ENCODE measurements at places on chromosomes 12 and 14. TPM values are rescaled to one million over a fixed set of nuclear protein-coding genes. Genes with fewer than 3 reads are reported as not detected.

AKAP5 gene
- polyA plus RNA-seq = 1.5 TPM

PZP gene
- not detected for polyA plus RNA-seq

TC2N gene
- 0.20 TPM for polyA plus RNA-seq

BICDL1 gene
- polyA plus RNA-seq = 22.9 TPM

MOK gene
- 7.6 TPM for polyA plus RNA-seq

VRTN gene
- polyA plus RNA-seq = not detected

C14orf132 gene
- 69.2 TPM for polyA plus RNA-seq

LRRC10 gene
- not detected for polyA plus RNA-seq

HPD gene
- 0.31 TPM for polyA plus RNA-seq

DNA sequence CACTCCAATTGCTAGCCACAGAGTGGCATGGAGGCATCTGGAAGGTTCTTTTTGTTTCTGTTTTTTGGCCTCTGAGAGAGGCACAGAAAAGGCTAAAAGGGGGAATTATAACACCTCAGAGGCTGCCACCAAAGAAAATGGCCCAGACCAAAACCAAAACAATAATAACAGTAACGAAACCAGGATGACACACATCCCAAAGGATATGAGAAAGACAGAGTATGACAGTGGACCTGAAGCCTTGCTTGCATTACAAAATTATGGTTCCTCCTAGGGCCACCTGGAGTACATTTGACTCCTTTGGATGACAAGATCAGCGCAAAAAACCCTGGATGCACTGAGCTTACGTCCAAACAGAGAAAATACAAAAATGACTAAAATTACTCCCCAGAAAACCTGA is 152.7 kb downstream of the AEBP2 start:
- no peak for DNase-seq

DNA sequence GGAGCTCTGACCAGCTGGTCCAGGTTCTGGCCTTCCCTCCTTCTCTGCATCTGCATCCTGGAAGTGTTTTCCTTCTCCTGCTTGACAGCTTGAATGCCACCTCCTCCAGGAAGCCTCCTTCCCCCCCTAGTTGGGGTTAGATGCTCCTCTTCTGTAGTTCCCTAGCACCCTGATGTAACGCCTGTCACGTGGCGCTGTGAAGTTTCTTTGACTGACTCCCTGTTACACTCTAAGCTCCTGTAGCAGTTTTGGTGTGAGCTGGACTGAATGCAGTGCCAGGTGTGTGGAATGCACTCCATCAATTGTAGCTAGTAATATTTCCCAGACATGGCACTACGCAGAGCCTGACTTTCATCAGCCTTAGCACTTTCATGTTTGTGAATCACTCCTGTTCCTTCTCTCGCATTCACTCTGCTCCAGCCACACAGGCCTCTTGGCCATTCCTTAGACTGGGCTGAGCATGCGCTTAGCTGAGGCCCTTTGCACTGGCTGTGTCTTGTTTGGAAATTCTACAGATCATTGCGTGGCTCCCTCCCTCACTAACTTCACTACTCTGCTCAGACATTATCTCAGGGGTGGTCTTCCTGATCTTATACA is 2.1 kb upstream of the FAIM2 start:
- no peak for DNase-seq

DNA sequence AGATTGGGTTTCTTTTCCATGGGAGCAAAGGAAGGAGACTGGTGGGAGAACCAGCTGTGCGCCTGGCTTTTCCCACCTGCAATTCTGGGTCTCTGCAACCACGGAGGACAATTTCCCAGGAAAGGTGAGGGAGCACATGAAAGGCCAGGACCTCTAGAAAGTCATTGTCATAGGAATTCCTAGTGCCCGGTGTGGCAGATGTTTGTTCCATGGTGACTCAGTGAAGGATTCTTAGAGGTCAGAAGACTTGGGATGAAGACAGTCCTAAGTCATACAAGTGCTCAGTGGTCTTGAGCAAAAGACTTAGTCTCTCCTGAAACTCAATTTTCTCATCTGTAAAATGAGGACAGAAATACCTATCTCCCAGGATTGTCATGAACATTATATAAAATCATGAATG is 51.3 kb downstream of the KCNA5 start:
- DNase-seq = no peak

- DNase-seq = no peak
Observed at GRCh38 chr12:109782326-109782703, 50.9 kb downstream of the TRPV4 start.

DNA sequence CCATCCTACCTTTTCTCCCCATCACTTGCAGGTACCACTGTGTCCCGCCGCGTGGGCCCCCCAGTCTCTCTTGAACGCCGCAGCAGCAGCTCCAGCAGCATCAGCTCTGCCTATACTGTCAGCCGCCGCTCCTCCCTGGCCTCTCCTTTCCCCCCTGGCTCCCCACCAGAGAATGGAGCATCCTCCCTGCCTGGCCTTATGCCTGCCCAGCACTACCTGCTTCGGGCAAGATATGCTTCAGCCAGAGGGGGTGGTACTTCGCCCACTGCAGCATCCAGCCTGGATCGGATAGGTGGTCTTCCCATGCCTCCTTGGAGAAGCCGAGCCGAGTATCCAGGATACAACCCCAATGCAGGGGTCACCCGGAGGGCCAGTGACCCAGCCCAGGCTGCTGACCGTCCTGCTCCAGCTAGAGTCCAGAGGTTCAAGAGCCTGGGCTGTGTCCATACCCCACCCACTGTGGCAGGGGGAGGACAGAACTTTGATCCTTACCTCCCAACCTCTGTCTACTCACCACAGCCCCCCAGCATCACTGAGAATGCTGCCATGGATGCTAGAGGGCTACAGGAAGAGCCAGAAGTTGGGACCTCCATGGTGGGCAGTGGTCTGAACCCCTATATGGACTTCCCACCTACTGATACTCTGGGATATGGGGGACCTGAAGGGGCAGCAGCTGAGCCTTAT is 9.2 kb downstream of the ARHGAP9 start:
- DNase-seq = no peak

DNA sequence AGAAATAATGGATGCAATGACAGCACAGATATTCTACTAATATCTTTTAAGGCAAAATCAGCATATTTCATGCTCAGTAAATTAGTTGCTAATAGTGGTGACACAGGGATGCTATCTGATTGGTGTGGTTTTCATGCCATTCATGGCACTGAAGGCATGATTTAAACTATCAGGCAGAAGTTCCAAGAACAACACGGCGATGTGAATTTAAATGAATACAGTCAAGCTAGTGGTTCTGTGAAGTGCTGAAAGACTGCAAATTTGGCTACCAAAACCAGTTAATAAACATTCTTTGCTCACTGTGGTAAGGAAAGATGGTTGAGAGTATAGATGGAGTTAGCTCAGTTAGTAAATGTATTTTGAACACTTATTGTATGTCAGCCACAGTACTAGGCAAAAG is 272.0 kb upstream of the DIO2 start:
- DNase-seq = no peak

DNA sequence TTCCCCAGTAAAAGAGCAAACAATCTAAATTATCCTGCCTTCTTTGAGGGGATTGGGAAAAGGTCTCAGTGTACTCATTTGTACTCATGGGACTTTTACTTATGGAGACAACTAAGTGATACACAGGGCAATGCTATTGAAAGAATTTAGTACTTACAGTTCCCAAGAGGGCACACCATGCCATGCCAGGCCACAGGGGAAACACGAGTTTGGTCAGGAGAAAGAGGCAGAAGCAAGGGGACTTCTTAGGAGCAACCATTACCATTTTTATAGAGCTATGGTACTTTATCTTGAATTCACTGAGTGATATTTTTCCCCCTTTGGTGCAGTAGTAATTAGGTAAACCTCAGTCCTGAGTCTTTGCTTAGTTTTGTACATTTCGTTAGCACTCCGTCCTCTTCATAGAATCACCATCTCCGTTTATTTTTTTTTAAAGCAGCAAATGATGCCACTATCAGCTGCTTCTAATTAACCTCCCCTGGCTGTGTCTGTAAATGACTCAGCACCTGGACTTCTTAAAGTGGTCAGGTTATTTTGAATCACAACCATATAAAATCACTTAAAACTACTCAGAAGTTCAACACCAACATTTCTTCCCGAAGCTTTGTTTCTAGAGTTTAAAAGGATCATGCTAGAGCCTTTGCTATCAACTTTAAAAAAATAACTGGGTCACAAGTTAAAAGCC is 5.9 kb upstream of the WASHC3 start:
- DNase-seq = no peak

- DNase-seq = peak; percentile 84
Observed at GRCh38 chr14:69945912-69946311, 66.7 kb downstream of the SMOC1 start.

DNA sequence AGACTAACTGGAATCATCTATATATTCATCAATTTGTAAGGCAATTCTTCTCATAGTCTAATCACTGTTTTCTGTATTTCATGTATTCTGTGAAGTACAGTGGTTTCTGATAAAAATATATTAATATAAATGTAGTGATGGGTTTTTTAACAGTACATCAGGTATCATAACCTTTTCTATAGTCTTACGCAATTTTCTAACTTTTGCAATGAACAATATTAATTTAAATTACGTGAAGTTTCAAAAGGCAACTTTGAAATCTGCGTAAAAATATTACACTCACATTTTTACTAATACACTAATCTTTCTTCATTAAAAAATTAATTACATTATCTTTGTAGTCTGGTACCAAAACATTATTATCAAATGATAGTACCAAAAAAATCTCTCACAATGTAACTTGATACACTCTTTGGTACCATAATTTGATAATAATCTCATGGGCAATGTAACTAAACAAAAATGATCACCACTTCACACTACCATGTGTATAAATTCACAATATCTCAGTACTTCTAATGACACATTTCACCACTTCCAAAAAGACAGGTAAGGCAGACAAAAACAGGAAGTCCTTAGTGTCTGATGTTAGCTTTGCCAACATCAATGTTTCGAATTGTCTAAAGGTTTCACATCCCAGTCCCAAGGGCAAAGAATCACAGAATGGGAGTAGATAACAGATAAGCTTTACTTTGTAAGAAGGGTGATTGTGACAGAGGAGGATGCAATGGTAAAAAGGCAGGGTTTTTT is 8.7 kb downstream of the DNAI7 start:
- no peak for DNase-seq

- peak; percentile 72 for DNase-seq
Observed at GRCh38 chr14:39431416-39432178, 636 bp downstream of the FBXO33 start.

DNA sequence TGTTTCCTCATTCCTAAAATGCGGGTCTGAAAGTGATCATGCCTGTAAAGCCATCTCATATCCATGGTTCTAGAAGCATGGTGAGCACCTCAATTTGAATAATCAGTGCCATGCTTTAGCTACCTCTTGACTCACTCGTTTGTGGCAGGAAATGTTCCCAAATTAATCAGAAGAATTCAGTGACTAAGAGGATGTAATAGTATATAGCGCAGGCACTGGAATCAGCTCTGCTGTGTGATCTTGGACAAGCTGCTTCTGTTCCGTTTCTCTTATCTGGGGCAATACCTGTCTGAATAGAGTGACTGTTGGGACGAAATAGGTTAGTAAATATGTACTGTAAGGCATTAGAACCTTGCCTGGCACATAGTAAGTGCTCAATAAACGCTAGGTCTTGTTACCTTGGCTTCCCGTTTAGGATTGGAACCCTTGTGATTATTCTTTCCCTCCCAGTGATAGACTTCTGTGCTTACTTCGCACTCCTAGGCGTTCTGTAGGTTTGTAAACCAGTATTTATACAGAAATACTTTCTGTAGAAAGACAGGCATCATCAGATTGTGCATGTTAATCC is 820 bp upstream of the SMAGP start:
- DNase-seq = no peak

DNA sequence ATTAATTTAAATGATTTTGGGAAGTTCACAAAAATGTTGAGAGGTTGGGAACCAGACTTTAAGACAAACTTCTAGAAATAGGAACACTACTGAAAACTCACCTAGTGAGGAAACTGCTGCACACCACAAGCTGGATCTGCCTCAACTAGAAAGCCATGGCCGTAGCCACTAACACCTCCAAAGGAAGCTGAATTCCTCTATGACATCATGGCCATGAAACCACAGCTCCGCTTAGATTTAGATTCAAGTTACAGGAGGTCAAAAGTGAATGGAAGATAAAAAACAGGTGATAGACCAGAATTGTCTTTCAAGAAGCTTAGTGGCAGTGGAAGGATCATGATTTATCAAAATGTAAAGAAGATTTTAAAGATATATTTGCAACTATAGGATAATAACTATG is 208.8 kb upstream of the ALG10 start:
- no peak for DNase-seq

GRCh38 chr12:23843958-23844357 is 105.5 kb downstream of the SOX5 start:
- no peak for DNase-seq

- no peak for DNase-seq
Observed at GRCh38 chr12:6948873-6949594, 2.1 kb upstream of the PTPN6 start.

DNA sequence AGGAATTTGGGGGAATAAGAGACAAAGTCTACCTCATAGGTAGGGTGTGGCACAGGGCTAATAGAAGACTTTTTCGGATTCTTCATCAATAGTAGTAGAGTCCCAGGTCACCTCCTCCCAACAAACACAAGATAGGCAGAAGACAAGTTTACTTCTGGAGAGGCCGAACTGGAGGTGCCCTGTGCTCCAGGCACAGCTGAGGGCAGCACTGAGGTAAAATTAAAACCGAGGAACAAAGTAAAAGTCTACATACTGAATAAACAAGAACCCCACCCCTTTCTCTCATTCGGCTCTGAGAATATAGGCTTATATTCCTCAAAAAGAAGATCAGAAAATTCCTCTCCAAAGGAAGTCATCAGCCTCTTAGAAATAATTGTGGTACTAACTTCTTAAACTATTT is 161.5 kb downstream of the SEC23A start:
- DNase-seq = no peak

DNA sequence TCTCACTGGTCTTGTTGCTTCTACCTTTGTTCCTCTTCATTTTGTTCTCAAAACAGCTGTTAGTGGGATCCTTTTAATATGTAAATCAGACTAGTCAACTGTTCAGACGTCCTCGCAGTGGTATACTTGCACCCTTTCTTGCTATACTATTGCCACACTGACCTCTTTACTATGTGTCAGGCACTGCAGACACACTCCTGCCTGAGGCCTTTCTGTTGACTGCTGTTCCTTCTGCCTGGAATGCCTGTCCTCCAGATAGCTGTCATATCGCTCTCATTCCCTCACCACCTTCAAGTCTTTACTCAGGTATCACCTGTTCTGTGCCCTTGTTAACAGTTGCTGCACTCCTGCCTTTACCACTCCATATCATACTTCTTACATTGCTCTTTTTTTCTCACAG is 90.0 kb upstream of the TMEM263 start:
- DNase-seq = no peak

- DNase-seq = no peak
Observed at GRCh38 chr14:59363531-59364226, 101.5 kb downstream of the GPR135 start.

- DNase-seq = no peak
Observed at GRCh38 chr12:121649819-121650353, 19.6 kb downstream of the MORN3 start.

DNA sequence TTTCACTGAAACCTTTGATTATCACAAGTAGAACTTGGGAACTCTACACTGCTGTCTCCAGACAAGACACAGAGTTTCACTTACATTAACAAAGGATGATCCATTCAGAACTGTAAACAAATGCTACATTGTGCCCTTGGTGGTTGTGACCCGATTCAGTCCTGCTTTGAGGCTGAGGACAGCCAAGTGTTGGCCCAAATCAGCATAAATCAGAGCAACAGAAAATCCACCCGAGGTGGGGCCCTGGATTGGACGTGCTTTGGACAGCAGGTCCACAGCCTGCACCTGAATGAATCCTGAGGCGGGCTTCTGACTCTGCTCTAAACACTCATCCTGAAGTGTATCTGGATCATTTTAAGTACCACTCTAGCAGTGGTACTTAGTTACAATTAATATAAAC is 68.8 kb downstream of the PPP2R5C start:
- no peak for DNase-seq

All from brain (organoid and tissue), 16 donors.